ENCODE measurements at places on chromosomes 12 and 14.

DNA sequence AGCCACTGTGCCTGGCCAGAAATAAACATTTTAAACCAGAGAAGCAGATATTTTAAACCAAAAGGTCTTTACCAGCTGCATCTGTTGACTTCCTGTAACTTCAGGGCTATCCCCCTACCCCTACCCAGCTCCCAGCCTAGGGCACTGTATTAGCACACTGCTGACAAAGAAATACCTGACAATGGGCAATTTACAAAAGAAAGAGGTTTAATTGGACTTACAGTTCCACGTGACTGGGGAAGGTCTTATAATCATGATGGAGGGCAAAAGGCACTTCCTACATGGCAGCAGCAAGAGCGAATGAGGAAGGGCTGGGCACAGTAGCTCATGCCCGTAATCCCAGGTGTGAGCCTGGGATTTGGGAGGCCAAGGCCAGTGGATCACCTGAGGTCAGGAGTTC lies 26.0 kb downstream of the GEMIN2 start:
- no peak for DNase-seq

- no peak for DNase-seq
Observed at GRCh38 chr12:55653031-55653430, 16.3 kb downstream of the OR10P1 start.

DNA sequence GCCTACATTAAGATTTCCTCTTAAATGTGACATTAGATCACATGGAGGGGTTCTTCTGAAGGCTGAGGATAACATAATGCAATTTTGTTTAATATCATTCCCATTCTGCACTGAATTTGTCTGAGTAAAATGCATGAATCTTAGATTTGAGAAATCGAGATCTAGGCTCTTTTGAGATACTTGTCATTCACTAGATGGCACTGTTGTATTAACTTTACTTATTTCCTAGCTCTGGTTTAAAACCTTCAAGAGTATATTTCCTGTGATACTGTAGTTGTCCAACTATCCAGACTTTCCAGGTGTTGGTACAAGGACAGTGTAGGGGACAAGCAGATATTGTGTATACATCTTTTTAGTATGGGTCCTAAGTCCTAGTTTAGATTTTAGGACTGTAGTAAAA lies 91.7 kb upstream of the SEL1L start:
- DNase-seq, result no peak

GRCh38 chr14:75494896-75495295 lies 27.4 kb upstream of the BATF start:
- no peak for DNase-seq
